Left ventricle myocardium inferior (tissue), 1 donor: ENCODE measurements at places on chromosomes 3 and 15. TPM values are rescaled to one million over a fixed set of nuclear protein-coding genes. Genes with fewer than 3 reads are reported as not detected.

GP9 gene
- not detected for total RNA-seq

CHRM5 gene
- not detected for total RNA-seq

GOLIM4 gene
- 74.8 TPM for total RNA-seq

NDN gene
- total RNA-seq, result 35.2 TPM

PLCB2 gene
- total RNA-seq, result 8.5 TPM

CASR gene
- not detected for total RNA-seq

NT5DC2 gene
- 69.3 TPM for total RNA-seq

GADL1 gene
- 0.11 TPM for total RNA-seq

GNAT1 gene
- not detected for total RNA-seq

NOX5 gene
- total RNA-seq, result not detected

GATA2 gene
- total RNA-seq, result 11.0 TPM

CACNA2D2 gene
- 2.3 TPM for total RNA-seq

BMF gene
- total RNA-seq, result 3.1 TPM

CEMIP gene
- 0.44 TPM for total RNA-seq

A4GNT gene
- total RNA-seq, result not detected

DNA sequence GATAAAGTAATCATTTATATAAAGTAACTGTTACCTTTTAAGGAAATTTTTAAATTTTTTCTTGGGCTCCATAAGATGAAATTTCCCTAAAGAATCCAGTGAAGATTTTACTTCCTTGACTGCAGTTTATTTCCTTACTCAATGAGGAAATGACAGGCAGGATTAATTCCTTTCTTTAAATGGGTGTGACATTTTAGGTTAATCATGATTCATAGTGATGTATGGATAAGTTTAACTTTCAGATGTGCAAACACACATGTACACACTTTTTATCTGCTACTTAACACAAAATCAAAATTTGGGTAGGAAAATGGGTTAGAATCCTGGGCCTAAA is 11.2 kb upstream of the LEO1 start:
- peak overlapping the region; percentile 78 for H3K27ac ChIP-seq
- no peaks in the 10 kb centered on the region for H3K27me3 ChIP-seq
- DNase-seq, result no peak
- no peaks in the 10 kb centered on the region for H3K36me3 ChIP-seq
- H3K4me1 ChIP-seq, result peaks cover 25% of the 10 kb centered on the region
- no peak overlapping the region for H3K4me3 ChIP-seq

DNA sequence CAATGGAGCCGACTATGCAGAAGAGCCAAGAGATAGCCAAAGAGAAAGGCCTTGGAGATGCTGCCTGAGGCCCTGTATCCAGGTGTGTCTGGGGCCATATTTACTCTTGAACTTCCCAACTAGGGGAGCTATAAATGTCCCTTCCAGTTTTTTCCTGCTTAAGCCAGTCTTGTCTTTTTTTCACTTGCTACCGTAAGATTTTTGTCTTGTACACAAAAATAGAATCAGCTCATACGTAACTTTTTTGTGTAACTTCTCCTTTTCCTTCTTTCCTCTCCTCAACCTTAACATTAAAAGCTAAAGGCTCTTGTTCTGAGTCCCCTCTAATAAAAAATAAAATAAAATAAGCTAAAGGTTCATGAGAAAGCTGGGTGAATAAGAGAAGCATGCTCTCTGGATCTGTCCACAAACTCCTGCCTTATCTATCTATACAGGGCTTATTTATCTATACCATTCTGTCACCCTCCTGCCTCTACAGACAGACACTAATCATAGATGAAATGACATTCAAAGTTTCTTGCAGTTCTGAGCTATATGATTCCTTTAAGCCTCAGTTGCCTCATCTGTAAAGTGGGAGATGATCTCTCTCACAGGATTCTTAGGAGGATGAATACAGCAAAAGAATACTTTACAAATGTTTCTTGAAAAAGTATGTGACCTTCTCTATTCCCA is 4.6 kb downstream of the SUMF1 start:
- DNase-seq, result no peak
- H3K36me3 ChIP-seq, result no peaks in the 10 kb centered on the region
- no peak overlapping the region for H3K27ac ChIP-seq
- no peak overlapping the region for H3K4me3 ChIP-seq
- H3K27me3 ChIP-seq, result no peaks in the 10 kb centered on the region
- H3K4me1 ChIP-seq, result peaks cover 27% of the 10 kb centered on the region

DNA sequence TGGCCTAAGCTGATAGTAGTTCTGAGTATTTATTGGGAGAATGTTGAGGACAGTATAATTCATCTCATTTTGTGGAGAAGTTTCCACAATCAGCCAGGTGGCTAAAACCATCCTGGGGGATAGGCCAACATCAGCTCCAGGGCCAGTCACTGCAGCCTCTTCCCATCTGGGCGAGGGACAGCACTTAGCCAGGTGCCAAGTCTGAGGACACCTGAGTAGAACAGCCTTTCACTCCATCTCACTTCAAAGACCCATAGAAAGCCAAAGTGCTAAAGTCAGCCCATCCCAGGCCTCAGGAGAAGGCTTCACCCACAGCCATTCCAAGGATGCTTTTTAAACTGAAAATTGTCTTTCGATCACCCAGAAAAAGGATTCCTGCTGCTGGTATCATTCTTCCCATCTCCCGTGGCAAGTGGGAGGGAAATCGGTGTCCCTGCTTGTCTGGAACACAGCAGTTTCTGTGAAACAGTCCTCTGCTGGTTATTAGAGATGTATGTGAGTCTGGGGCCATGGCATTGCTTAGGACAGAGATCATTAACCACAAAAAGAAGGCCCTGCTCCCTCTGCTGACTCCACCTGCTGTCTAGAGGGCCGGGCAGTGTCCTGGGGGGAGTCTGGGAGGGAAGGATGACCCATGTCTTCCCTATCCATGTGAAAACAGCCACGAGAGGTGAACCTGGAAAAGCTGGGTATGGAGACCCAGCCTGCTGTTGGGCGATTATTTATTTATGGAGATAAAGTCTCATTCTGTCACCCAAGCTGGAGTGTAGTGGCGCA is 9.6 kb downstream of the CALML4 start:
- H3K4me3 ChIP-seq, result no peak overlapping the region
- H3K27ac ChIP-seq, result no peak overlapping the region
- peaks cover 54% of the 10 kb centered on the region for H3K4me1 ChIP-seq
- DNase-seq, result no peak

- H3K27ac ChIP-seq, result peak overlapping the region; percentile 47
- no peaks in the 10 kb centered on the region for H3K36me3 ChIP-seq
- DNase-seq, result no peak
- H3K27me3 ChIP-seq, result no peaks in the 10 kb centered on the region
- H3K4me1 ChIP-seq, result no peaks in the 10 kb centered on the region
Observed at GRCh38 chr3:100957261-100957986, 35.8 kb downstream of the ABI3BP start.

DNA sequence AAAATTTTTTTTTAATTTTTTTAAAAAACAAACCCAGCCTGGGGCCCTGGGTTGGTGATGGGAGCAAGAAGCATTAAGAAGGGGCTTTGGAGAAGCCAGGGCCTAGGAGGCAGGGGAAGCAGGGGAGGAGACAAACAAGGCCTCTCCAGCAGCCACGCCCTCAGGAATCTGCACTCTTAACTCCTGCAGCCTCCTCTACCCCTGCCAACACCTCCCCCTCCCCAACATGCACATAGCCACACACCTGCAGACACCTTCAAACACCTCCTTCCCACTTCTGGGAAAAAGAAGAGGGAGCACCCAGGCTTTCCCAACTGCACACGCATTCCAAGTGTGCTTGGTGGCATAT is 2.7 kb upstream of the DCAF1 start:
- no peak overlapping the region for H3K4me3 ChIP-seq
- H3K36me3 ChIP-seq, result no peaks in the 10 kb centered on the region
- peaks cover 20% of the 10 kb centered on the region for H3K4me1 ChIP-seq
- DNase-seq, result no peak
- H3K27ac ChIP-seq, result no peak overlapping the region

- no peak for DNase-seq
- no peaks in the 10 kb centered on the region for H3K27me3 ChIP-seq
- H3K4me3 ChIP-seq, result no peak overlapping the region
- H3K36me3 ChIP-seq, result no peaks in the 10 kb centered on the region
- H3K4me1 ChIP-seq, result peaks cover 33% of the 10 kb centered on the region
Observed at GRCh38 chr3:141860766-141861513, 15.5 kb upstream of the ATP1B3 start.

GRCh38 chr3:18739099-18739433 is 313.9 kb upstream of the SATB1 start:
- no peak for DNase-seq
- no peaks in the 10 kb centered on the region for H3K4me1 ChIP-seq
- no peak overlapping the region for H3K4me3 ChIP-seq
- H3K36me3 ChIP-seq, result no peaks in the 10 kb centered on the region
- no peak overlapping the region for H3K27ac ChIP-seq
- no peaks in the 10 kb centered on the region for H3K27me3 ChIP-seq

DNA sequence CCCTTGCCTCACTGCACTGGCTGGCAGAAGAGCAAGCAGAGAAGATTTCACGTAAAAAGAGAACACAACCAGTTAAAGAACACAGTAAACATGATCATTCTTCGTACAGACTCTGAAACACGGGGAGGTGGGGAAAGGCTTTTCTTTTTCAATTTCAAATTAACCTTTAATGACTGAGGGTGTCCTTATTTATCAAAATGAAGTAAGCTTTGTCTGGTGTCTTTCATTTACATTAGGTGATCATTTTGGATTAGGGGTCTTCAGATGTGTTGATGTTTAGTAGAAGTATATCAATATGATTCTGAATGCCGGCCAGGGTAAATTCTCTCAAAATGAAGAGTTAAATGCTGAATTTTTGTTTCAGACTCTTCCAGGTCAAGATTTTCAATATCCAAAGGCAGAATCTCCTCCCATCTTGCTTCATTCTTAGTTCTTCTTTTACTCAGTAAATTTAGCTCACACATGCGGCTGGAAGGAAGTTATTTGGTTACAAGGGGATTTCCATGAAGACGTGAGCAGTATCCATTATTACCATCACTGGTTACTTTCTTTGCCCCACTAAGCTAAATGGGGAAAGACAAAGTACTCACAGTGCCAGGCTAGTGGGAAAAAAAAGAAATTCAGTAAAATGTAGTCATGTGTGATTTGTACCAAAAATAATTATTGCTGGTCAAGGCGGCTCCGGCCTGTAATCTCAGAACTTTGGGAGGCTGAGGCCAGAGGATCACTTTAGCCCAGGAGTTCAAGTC is 272.2 kb upstream of the NR2F2 start:
- H3K27me3 ChIP-seq, result no peaks in the 10 kb centered on the region
- DNase-seq, result no peak
- no peaks in the 10 kb centered on the region for H3K36me3 ChIP-seq
- peaks cover 15% of the 10 kb centered on the region for H3K4me1 ChIP-seq

DNA sequence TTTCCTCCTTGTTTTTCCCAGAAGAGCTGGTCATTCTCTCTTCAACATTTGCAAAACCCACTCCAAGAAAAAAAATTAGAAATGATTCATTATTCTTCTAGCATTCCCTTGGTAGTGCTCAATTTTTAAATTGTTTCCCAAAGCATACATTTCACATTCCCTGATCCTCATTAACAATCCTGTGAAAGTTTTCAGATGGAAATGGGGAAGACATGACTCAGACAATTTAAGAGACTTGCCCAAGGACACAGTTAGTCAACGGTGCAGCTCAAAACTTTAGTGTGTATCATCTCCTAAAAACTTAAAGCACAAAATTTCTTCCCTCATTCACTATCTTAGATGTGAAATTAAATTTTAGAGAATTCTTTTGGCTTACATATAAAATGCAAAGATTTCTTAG is 17.1 kb upstream of the ABI3BP start:
- no peaks in the 10 kb centered on the region for H3K4me1 ChIP-seq
- no peak overlapping the region for H3K27ac ChIP-seq
- H3K27me3 ChIP-seq, result no peaks in the 10 kb centered on the region

DNA sequence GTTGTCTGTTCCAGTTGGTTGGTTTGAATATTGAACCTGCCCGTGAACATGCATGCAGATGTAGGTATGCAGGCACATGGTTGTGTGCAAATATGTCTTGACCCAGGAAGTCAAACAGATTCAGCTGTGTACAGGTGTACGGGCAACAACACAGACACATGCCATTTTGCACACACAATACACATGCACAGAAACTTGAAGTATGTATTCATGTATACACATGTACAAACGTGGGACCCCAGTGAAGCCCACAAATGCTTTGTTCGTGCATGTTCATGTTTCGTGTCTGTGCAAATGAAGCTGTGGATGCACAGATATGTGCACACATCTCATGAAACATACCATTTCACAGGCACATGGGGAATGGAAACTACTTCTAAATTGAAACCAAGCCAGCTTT is 30.7 kb downstream of the IDH3A start:
- no peak overlapping the region for H3K4me3 ChIP-seq
- H3K36me3 ChIP-seq, result no peaks in the 10 kb centered on the region

DNA sequence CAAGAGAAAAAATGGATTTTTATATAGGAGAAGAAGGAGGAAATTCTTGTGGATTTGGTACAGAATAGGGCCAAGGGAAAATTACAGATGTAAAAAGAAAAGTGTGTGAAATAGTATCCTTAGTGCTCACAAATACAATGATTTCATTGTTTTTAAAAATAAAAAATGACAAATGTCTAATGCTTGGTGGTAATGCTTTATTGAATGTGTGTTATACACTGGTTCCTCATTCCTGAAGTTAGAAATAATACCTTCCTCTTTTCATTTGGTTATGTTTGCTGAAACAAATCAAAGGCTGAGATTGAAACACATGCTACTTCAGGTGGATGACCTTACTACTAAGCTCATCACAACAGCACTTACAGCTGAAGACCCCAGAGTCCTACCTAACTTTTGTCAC is 37.7 kb upstream of the CCR2 start:
- H3K27me3 ChIP-seq, result peaks cover 7% of the 10 kb centered on the region
- no peaks in the 10 kb centered on the region for H3K36me3 ChIP-seq
- peaks cover 3% of the 10 kb centered on the region for H3K4me1 ChIP-seq
- DNase-seq, result no peak
- no peak overlapping the region for H3K27ac ChIP-seq

DNA sequence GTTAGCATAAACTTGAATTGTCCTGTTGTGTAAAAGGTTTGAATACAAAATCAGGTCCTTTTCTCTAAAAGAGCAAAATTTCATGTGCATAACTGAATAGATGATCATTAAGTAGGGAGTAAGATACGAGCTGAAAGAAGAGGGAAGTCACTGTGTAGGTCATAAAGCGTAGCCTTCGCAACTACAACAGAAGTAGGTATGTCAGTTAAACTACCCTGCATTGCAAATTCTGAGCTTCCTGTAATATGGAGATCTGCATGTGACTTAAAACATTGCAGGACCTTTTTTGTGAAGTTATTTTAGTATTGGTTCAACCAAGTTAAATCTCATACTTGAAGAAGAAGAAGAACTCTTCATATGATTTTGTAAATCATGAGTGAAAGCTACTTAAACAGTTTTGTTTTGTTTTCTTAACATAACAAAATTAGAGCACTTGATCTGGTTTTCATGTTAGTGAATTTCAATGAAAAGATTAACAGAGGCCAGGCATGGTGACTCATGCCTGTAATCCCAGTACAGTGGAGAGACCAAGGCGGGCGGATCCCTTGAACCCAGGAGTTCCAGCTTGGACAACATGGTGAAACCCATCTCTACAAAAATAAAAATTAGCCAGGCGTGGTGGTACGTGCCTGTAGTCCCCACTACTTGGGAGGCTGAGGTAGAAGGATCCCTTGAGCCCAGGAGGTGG is 26.4 kb downstream of the ARMC8 start:
- no peaks in the 10 kb centered on the region for H3K27me3 ChIP-seq
- no peak overlapping the region for H3K4me3 ChIP-seq
- peaks cover 5% of the 10 kb centered on the region for H3K4me1 ChIP-seq
- no peak overlapping the region for H3K27ac ChIP-seq

- H3K4me3 ChIP-seq, result no peak overlapping the region
- no peak overlapping the region for H3K27ac ChIP-seq
- H3K4me1 ChIP-seq, result no peaks in the 10 kb centered on the region
- peaks cover 8% of the 10 kb centered on the region for H3K36me3 ChIP-seq
- DNase-seq, result no peak
- H3K27me3 ChIP-seq, result no peaks in the 10 kb centered on the region
Observed at GRCh38 chr15:56445746-56446145, 19.2 kb downstream of the MNS1 start.
